ENCODE measurements at places on chromosomes 4 and X.

DNA sequence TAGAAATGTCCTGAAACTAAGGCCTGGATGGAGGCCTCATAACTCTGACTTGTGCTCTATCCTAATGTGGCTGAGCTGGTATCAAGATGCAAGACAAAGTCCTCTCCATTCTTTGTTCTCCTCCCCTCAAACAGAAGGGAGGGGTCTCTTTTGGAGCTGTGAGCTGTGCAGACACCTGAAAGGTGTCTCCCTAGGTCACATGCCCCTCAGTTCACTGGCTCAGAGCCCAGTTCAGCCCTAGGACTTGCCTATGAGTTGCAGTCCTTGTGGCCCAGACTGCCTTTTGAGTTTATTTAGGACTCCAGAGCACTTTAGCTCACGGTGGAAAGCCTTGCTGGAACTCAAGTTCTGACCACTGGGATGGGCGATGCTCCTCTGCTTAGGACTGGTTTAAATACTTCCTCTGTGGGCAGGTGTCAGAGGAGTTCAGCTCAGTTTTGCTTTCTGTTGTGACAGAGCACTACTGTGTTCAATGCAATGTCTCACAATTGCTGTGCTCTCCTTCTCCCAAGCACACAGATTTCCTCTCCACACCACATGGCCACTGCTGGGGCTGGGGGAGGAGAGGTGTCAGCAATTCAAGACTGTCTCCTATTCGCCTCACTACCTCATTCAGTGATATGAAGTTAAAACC is 84.8 kb upstream of the ZNF827 start:
- no peak for DNase-seq

DNA sequence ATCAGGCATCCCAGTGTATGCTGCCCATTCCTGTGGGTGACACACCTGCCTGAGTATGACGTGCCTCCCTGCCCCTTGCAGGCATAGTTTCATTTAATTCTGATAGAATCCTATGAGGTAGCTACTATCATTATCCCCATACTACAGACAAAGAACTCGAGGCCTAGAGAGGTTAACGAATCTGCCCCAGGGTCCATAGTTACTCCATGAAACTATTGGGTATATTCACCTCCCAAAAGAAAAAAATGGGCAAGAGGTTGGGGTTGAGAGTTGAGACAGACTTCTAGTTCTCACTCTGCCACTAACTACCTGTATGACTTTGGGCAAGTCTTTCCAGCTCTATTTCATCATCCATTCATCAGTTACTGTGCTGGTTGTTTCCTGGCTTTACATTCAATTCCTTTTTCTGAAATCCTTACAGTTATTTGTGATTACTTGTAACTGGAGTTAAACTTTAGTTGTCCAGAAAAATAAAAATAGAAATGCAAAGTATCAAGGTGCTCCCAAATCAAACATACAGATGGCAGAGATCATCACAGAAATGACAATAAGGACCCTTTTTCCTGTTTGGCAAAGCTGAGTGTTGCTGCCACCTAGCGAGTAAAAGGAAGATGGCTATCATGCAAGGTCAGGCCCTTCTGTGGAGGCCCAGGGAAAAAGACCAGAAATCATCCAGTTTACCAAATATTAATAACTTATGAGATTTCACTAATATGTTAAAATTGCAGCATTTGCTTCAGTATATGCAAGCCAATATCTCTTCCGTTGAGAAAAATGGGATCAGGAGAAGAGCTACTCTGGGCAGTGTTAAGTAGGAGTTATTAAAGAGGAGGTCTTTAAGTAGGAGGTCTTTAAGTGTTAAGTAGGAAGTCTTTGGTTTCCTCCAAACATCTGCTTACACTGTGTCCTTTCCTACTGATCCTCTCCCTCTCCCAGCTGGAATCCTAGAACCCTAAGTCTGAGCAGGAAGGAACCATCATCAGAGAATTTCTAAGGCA is 17.1 kb upstream of the MAP7D3 start:
- DNase-seq = no peak

DNA sequence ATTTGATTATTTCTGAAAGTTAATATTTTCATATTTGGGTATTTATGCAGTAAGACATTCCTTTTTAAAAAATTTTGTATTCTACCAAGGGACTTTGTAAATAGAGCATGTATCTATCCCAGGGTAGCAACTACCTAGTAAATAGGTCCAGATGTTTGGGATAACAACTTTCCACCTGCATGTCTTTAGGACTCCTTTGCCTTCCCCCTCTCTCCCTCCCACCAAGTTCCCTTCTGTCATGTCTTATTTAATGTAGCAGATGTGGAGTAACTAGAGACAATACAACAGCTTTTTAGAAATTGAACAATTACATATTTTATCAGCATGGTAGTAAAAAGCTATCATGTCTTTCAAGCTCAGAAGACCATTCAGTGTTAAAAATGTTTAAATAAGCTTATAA is 821.0 kb downstream of the C4orf33 start:
- no peak for DNase-seq

DNA sequence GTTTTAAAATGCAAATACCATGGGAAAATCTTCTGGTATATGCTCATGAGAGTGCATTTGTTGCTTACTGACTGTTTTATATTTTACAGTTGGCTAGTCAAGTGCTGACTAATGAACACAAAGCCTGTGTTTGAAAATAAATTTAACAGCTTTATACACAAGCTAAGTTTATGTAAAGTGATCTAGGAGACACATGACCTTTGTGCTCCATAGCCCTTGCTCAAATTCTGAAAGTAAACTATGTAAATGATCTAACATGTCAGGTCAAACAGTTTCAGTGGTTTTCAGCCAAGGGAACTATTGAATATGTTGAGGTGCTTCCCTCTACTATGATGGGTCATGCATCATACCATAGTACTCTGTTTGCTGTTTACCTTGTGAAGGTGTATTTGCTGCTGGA is 36.7 kb downstream of the DIAPH2 start:
- DNase-seq = no peak

DNA sequence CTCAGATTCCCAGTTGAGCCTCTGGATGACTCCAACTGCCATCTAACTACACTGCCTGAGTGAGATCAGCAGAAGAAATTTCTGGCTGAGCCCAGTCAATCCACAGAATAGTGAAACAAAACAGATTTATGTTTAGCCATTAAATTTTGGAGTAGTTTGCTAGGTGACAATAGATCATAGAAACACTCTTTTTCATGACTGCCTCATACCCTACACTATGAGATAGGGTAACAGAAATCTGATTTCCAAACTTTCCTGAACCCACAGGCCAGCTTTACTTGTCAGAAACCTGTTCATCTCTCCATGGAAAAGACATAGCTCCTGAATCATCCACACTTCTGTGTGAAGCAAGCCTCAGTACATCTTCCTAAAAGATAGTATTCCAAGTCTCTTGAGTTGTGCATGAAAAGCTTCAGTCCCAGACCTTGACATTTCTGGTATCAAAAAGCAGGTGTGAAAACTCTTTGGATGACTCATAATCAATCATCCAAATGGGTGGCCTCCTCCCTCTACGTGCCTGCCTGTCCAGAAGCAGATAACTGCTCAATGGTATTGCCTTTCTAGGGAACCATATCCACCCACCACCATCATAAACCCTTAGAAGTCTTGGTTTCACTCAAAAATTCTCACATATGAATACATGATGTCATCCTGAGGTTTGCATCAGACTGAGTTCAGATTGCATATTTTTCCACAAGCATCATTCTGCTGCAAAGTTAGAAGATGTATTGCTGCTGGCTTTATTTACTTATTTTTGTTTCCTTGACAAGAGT is 47.5 kb upstream of the RAP2C start:
- DNase-seq = no peak

DNA sequence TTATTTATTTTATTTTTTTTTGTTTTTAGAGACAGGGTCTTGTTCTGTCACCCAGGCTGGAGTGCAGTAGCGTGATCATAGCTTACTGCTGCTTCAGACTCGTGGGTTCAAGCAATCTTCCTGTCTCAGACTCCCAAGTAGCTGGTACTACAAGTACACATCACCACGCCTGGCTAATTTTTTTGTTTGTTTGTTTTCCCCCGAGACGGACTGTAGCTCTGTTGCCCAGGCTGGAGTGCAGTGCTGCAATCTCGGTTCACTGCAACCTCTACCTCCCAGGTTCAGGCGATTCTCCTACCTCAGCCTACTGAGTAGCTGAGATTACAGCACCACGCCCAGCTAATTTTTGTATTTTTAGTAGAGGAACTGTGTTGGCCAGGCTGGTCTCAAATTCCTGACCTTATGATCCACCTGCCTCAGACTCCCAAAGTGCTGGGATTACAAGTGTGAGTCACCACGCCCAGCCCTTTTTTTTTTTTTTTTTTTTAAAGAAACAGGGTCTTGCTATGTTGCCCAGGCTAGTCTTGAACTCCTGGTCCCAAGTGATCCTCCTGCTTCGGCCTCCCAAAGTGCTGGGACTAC is 32.2 kb downstream of the COPS4 start:
- no peak for DNase-seq

Data from osteocyte (in vitro differentiated cells).